ENCODE measurements at places on chromosomes 1 and 21.

- no peak for DNase-seq
Observed at GRCh38 chr1:182806015-182806678, 16.6 kb downstream of the NPL start.

GRCh38 chr1:115036814-115037507 lies 7.3 kb downstream of the TSHB start:
- DNase-seq, result no peak

GRCh38 chr1:168734271-168734670 lies 5.3 kb upstream of the DPT start:
- no peak for DNase-seq

DNA sequence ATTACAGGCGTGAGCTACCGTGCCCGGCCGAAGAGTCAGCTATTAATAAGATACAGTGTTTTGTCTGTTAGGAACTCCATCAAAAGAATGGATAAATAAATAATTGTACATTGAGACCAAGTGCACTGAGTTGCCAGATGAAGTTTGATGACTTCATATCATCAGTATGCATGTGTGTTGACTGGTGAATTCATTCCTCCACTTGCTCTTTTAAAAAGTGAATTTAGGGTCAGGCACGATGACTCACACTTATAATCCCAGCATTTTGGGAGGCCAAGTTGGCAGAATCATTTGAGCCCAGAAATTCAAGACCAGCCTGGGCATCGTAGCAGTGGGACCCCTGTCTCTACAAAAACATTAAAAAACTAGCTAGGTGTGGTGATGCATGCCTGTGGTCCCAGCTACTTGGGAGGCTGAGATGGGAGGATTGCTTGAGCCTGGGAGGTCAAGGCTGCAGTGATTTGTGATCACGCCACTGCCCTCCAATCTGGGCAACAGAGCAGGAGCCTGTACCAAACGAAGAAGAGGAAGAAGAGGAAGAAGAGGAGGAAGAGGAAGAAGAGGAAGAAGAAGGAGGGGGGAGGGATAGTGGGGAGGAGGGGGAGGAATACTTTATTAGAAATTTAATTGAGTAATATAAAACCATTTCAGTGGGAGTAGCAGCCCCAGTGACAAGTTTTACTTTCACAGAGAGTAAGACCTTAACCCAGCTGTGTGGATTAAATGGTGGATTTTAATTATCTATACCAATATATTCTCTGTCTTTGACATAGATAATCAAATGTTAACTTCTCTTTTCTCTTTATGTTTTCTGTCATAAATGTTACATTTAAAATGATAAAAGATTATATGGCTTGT lies 74.9 kb downstream of the CCDC18 start:
- no peak for DNase-seq

- no peak for DNase-seq
Observed at GRCh38 chr1:107862064-107862463, 102.9 kb downstream of the VAV3 start.

GRCh38 chr21:45098867-45099266 lies 24.5 kb downstream of the ADARB1 start:
- DNase-seq, result peak; percentile 46

DNA sequence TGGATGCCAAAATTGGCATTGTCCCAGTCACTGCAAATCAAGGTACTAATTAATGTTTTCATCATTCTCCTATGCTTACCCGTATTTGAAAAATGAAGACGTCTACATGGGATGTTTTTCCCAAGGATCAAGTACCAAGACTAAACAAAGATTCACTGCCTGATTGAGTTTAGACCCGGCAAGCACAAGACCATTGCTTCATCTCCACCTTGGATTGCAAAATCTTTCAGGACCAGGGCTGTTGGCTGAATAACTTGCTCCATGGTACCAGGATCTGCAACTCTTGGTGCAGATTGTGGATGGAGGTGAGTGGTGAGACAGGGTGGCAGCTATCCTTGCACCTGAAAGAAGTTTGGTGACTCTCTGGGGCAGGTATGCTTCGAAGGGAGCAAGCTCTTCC lies 122.5 kb upstream of the ETS2 start:
- no peak for DNase-seq

GRCh38 chr1:77664939-77665516 lies 17.4 kb downstream of the ZZZ3 start:
- no peak for DNase-seq

DNA sequence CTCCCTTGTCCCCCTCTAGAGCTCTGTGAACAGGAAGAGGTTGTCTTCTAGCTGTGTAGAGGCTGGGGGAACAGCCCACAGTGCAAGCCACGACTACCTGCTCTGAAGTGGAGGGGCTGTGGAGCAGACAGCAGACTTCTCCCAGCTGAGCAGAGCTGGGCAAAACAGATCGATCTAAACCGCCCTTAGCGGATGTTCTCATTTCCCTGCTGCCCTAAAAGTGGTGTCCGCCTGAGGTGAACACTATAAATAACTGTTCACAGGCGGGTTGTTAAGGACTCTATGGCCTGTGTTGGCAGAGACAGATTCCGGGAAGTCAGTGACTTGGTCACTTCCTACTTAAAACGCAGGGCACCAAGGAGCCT lies 203.2 kb downstream of the RHOU start:
- DNase-seq, result no peak

GRCh38 chr1:53878492-53879105 lies 11.0 kb downstream of the YIPF1 start:
- peak; percentile 62 for DNase-seq

DNA sequence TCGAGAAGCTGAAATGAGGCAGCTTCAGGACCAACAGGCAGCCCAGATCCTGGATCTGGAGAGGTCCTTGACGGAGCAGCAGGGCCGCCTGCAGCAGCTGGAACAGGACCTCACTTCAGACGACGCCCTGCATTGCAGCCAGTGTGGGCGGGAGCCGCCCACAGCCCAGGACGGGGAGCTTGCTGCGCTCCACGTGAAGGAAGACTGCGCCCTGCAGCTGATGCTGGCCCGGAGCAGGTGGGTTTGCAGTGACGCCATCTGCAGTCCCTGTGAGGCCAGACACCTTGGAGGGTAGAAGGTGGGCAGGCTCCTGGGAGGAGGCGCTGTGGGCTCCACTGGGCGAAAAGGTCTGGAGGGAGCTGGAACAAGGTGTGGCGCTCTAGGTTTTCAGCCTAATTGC lies 39.7 kb downstream of the PCNT start:
- no peak for DNase-seq

All from hematopoietic multipotent progenitor cell treated with erythropoietin and hydrocortisone succinate and interleukin-3 and kit ligand, for 8 days (in vitro differentiated cells).